Fibroblast of skin of abdomen (primary cell): ENCODE measurements at places on chromosomes 16 and 17.
A peak's percentile ranks its signal among the peaks of the same experiment; 100 is the strongest.

- DNase-seq = no peak
These were observed 15.2 kb downstream of the PIEZO1 start for GRCh38 chr16:88769617-88770460.

DNA sequence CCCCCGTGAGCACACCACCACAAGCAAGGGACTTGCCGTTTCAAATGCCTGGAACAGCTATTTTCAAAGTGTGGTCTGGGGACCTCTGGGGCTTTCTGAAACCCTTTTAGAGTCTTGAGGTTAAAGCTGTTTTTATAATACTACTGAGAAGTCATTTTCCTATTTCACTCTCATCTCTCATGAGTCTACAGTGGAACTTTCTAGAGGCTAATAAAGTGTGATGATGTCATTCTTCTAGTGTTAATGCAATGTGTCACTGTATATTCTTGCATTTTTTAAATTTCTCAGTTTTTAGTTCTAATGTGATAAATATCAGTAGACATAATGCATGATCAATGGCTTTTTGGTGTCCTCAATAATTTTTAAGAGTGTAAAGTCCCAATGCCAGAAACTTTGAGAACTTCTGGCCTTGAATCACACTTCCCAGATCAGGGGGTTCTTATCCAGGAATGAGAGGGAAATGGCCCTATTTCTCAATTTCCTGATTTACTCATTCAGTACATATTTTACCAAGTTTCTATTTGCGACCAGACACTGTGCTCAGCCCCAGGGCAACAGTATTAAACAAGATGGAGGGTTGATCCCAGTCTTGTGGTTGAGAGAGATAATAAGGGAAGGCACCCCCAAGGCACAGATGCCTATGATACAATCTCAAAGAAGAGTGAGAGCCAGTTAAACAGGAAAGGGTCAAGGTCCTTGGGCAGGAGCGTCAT lies 444.0 kb downstream of the HS3ST3B1 start:
- DNase-seq = peak; percentile 62

DNA sequence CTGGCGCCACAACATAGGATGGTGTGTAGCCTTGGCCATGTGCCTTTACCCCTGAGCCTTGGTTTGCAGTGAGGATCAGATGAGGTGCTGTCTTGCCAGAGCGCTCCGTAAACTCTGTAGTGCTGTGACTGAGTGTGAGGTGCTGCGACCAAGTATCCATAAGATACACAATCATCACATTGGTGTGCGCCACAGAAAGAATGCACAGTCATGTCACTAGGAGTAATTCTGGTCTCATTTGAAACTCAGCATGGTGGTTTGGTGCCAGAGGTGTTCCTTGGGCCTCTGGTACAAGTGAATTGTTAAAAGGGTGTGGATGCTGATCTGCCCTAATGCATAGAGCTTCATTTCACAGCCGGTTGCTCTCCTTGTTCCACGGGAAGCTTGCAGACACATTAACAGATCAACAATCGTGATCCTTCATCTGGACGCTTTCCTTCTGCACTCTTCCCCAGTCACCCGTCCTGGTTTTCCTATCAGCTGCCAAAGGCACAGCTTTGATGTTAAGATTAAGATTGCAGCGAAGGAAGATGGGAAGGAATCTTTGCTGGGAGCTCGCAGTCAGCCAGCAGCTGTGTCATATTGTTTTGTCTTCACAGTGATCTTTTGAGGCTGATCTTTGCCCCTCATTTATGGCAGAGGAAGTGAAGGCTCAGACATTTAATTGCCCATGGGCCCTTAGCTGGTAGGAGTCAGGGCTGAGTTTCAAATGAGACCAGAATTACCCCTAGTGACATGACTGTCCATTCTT lies 79.1 kb downstream of the KSR1 start:
- DNase-seq = no peak

DNA sequence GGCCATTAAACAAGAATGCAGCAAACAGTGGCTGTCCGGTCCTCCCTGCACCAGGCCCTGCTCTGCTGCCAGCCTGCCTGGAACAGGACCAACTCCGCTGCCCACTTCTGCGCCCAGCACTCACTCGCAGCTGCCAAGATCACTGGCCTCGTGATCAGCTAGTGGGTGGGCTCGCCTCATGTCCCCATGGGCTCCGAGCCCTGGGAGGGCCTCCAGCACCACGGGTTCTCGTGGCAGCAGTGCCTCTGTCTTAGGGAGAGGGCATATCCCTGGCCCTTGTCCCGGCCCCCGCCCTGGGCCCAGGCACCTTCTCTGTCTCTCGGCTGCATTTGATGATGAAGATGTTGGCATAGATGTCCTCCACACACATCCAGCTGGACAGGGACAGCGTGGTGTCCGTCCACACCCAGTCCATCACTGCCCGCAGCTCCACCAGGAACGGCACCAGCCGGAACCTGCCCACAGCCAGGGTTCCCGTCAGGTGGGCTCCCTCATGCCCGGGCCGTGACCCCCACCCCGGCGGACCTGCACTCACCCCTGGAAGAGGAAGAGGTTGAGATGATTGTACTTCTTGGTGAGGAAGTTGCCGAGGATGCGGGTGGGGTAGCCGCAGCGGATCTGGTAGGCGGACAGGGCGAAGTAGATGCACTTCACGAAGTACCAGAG lies 13.1 kb downstream of the CTU2 start:
- no peak for DNase-seq

- no peak for DNase-seq
These were observed 44.9 kb downstream of the TMEM235 start for GRCh38 chr17:78276098-78276887.

- no peak for DNase-seq
These were observed 5.8 kb downstream of the ZC3H7A start for GRCh38 chr16:11791144-11791828.

DNA sequence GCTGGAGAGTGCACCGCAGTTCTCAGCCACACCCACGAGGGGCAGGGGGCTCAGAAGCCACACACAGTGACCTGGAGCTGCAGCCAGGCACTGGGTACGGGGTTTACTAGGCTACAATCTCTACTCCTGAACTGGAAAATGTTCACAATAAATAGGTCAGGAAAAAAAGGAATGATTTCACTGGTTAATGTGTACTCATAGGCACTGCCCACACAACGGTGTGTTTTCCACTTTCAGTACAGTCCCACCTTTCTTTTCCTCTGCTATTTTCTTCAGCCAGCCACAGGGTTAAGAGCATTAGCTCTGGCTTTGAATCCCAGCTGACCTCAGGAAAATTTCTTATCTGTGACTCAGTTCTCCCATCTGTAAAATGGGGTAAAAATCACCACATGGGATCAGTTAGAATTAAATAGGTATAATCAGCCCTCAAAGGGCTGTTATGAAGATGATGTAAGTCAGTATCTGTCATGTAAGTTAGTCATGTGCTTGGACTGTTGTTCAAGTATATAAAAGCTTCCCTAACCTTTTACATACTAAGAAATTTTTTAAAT lies 35.7 kb downstream of the ZCCHC14 start:
- peak; percentile 77 for DNase-seq

DNA sequence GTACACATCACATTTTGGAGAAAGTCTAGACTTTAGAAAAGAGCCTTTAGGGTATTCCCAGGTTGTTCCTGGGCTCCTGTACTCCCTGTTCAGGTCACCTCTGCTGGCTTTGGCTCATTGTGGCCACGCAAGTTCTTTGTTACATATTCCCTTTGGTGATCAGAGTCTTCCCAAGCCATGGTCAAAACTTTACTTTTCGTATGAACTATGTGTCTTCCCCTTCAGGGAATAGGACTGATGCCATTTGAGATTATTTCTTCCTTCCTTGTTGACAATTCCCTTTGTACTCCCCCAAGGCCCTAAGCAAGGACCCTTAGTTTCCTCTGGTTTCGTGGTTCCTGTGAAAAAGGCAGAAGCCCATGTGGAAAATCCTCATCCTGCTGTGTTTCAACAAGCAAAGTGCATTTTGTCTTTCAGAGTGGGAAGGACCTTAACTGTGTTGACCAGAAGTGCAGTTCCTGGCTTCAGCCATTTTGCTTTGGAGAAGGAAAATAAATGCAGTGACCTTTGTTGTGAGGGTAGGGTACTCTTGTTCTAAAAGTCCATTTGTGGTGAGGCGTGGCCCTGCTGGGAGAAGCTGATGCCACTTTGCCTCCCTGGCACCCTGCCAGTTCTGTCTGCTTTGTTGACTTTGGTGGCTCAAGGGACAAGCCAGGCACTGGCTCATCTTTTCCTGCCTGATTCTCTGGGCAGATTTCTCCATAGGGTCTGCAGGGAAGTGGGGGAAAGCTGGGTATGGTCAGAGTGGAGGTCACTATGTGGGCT lies 55.1 kb downstream of the ZNRF1 start:
- no peak for DNase-seq

- no peak for DNase-seq
These were observed 129.1 kb upstream of the HS3ST2 start for GRCh38 chr16:22684574-22685458.

DNA sequence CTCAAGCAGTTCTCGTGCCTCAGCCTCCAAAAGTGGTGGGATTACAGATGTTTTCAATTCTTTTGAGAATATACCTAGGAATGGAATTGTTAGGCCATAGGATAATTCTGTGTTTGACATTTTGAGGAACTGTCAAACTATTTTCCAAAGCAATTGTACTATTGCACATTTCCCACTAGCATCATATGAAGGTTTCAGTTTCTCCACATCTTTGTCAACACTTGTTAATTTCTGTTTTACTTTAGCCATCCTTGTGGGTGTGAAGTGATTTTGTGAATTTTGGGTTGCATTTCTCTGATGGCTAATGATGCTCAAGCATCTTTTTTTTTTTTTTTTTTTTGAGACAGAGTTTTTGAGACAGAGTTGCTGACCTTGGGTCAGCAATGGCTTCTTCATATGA lies 6.2 kb downstream of the NT5M start:
- DNase-seq = no peak

- DNase-seq = no peak
These were observed 37.2 kb downstream of the HAPSTR1 start for GRCh38 chr16:9128346-9129342.

- peak; percentile 62 for DNase-seq
These were observed 8.4 kb upstream of the SHCBP1 start for GRCh38 chr16:46629331-46630219.

GRCh38 chr17:68179236-68179925 lies 68.5 kb upstream of the AMZ2 start:
- DNase-seq = no peak

GRCh38 chr17:44966348-44967025 lies 1.6 kb downstream of the C1QL1 start:
- no peak for DNase-seq

GRCh38 chr17:42392692-42393415 lies 4.6 kb upstream of the STAT3 start:
- no peak for DNase-seq

GRCh38 chr17:72613806-72614292 lies 478.6 kb downstream of the SLC39A11 start:
- DNase-seq = peak; percentile 43

DNA sequence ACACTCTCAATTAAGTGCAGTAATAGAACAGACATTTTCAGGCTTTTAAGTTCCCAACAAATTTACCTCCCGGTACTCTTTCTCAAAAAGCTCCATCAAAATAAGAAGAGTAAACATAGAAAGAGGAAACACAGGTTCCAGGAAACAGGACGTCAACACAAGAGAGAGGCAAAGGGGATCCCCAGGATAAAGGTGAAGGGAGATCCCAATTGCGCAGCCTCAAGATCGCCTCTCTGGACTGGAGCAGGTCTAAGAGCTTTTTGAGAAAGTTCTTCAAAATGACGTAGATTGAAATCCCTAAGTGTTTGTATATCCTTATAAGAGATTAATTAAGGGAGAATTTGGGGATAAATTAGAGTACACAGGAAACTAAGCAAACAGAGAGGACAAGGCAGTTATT lies 3.9 kb upstream of the FXR2 start:
- no peak for DNase-seq

- no peak for DNase-seq
These were observed 6.2 kb downstream of the EFNB3 start for GRCh38 chr17:7711051-7711755.

DNA sequence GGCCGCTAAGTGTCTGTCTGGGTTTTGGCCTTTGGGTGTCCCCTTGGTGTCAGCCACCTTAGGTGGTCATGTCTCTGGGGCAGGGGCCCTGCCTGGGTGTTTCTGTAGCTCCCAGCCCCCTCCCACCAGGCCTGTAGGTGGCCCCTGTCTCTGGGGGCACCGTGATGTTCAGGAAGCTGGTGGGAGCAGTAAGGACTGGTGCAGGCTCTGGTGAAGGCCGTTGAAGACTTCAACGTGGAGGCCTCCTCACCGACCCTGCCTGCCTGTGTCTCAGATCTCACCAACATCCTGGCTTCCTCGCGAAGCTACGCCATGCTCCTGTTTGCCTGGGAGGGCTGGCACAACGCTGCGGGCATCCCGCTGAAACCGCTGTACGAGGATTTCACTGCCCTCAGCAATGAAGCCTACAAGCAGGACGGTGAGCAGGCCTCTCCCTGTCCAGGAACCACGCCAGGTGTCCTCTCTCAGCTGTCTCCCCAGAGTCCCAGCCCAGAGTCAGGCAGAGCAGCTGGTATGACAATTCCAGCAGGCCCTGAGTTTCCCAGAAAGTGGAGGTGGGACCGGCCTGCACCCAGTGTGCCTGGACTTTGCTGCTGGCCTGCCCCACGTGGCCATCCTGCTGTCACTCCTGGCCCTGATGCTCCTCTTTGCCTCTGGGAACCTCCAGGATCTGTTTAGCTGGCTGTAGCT lies 2.8 kb downstream of the ACE start:
- no peak for DNase-seq

DNA sequence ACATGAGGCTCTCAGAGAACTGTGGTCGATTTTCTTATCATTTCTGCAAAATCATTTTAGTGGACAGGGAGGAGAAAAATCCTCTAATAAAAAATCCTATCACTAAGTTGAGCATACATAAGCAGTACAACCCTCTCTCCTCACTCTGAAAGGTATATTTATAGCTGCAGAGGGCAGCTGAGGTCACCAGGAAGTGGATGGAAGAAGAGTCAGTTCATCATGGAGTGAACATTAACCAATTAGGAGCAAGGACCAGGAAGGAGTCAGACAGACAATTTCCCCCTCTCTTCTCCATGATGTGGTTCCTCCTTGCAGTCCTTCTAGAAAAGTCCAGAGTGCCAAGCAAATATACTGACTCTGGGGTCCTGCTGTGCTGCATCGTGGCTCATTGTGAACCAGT lies 253.7 kb downstream of the TOX3 start:
- no peak for DNase-seq

DNA sequence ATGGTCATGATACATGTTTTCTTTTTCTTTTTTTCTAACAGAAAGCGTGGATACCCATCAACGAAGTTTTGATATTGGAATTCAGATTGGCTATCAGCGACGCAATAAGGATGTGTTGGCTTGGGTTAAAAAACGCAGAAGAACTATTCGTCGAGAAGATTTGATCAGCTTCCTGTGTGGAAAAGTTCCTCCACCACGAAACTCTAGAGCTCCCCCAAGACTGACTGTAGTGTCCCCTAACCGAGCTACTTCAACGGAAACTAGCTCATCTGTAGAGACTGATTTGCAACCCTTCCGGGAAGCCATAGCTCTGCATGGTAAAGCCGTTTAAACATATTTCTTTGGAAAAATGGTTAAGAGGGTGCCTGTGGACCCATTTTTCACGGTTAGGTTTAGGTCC lies 11.5 kb downstream of the HAPSTR1 start:
- DNase-seq = no peak

- no peak for DNase-seq
These were observed 27.1 kb downstream of the SHISA6 start for GRCh38 chr17:11267999-11268575.

GRCh38 chr16:5621826-5622225 lies 524.2 kb upstream of the EEF2KMT start:
- DNase-seq = no peak

- DNase-seq = no peak
These were observed 192.2 kb downstream of the WWOX start for GRCh38 chr16:78291604-78292003.

GRCh38 chr16:50386774-50387173 lies 18.0 kb upstream of the BRD7 start:
- DNase-seq = no peak

- no peak for DNase-seq
These were observed 115.1 kb downstream of the PPM1E start for GRCh38 chr17:58870747-58871146.
